ENCODE measurements at places on chromosomes 3 and 15.

DNA sequence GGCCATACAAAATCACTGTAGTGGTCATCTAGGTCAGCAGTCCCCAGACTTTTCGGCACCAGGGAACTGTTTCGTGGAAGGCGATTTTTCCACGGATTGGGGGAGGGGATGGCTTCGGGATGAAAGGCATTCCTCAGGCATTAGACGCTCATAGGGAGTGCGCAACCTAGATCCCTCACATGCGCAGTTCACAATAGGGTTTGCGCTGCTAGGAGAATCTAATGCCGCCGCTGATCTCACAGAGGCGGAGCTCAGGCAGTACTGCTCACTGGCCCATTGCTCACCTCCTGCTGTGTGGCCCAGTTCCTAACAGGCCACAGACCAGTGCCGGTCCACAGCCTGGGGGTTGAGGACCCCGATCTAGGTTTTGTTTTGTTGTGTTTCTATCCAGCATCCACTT, 200.1 kb downstream of the SLC9A9 start:
- DNase-seq: no peak

- DNase-seq: no peak
Observed at GRCh38 chr15:101065570-101066221, 146.5 kb downstream of the LRRK1 start.

DNA sequence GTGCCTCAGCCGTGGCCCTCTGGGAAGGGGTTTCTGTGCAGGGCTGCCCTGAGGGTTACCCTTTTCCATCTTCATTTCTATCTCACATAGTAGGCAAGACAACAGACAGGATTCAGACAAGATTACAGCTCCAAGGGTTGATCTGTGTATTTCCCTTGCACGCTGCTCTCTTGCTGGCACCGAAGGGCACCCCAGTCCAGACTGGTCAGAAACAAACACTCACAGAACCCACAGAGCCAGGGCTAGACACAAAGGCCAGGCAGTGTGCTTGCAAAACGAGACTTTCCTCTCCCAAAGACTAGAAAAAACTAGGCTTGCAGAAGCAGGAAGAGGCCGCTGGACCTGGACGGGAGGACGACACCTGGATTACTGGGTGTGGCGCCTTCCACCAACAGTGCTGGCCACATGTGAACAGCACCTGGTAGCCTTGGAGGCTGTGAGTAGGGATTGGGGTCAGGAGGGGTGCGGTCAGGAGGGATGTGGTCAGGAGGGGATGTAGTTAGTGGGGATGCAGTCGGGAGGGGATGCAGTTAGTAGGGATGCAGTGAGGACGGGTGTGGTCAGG, 96.8 kb downstream of the BDH1 start:
- DNase-seq: no peak

GRCh38 chr3:64756398-64756986, 68.7 kb upstream of the ADAMTS9 start:
- no peak for DNase-seq

GRCh38 chr15:29765234-29765841, 56.9 kb downstream of the TJP1 start:
- DNase-seq: no peak

GRCh38 chr15:31660816-31661215, 334.2 kb downstream of the KLF13 start:
- DNase-seq: no peak

DNA sequence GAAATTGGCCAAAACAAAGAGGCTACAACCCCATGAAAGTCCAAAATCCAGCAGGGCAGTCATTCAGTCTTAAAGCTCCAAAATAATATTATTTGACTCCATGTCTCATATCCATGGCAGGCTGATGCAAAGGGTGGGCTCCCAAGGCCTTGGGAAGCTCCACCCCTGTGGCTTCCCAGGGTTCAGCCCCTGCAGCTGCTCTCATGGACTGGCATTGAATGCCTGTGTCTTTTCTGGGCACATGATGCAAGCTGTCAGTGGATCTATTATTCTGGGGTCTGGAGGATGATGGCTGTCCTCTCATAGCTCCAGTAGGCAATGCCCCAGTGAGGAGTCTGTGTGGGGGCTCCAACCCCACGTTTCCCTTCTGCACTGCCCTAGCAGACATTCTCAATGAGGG, 81.8 kb downstream of the ZMAT3 start:
- no peak for DNase-seq

- peak; percentile 57 for DNase-seq
Observed at GRCh38 chr3:14439501-14440167, 37.2 kb downstream of the SLC6A6 start.

- DNase-seq: no peak
Observed at GRCh38 chr15:65766422-65767263, 25.4 kb downstream of the DENND4A start.
